ENCODE measurements at places on chromosomes 1 and 21.

- no peak for DNase-seq
These were observed 6.8 kb downstream of the LAPTM5 start for GRCh38 chr1:30750731-30751291.

GRCh38 chr1:199168888-199169585, 530.2 kb downstream of the PTPRC start:
- DNase-seq = no peak

DNA sequence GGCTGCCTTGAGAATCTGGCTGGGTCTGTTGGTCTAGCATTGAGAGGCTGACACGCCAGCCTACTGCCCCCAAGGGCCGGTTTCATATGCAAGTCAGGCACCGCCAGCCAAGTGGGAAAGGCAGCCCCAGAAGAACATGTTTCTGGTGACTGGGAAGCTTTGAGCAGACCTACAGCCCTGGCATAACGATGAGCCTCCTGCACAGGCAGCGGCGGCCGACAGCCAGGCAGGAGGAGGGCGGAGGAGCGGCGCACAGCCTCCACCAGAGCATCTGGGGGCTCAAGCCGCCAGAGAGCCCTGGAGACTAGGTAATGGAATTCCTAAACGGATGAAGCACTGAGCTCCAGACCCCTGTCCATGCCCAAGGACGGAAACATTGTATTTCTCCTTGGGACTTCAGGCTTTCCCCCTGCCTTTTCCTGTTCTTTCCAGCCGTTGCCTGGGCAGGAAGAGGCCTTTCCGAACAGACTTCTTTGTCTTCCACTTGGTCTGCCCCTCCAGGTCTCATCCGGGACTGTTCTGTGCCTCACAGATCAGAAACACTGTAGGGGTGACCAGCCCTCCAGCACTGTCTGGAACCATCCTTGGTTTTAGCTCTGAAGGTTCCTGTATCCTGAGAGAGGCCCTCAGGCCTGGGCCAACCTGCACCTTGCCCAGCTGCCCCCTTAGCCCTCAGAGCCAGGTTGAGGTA, 59.5 kb downstream of the IRF2BP2 start:
- DNase-seq = no peak

DNA sequence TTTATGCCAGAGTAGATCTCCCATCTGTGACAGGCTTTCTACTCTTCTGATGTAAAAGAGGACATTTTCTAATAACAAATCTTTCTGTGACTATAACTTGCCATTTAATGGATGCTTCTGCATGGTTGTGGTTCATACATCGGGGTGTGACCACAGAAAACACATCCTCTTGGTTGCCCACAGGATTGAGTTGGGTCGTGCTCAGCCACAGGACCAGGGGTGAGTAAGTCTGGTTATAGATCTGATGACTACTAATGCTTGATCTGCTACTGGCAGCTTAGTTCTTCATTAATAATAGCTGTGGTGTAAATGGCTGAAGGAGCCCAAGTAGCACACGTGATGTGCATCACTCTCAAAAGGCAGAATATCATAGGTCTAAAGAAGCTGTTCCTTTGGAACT, 328.2 kb downstream of the RWDD3 start:
- DNase-seq = no peak

- no peak for DNase-seq
These were observed 210.1 kb upstream of the C1orf87 start for GRCh38 chr1:60283690-60284089.

DNA sequence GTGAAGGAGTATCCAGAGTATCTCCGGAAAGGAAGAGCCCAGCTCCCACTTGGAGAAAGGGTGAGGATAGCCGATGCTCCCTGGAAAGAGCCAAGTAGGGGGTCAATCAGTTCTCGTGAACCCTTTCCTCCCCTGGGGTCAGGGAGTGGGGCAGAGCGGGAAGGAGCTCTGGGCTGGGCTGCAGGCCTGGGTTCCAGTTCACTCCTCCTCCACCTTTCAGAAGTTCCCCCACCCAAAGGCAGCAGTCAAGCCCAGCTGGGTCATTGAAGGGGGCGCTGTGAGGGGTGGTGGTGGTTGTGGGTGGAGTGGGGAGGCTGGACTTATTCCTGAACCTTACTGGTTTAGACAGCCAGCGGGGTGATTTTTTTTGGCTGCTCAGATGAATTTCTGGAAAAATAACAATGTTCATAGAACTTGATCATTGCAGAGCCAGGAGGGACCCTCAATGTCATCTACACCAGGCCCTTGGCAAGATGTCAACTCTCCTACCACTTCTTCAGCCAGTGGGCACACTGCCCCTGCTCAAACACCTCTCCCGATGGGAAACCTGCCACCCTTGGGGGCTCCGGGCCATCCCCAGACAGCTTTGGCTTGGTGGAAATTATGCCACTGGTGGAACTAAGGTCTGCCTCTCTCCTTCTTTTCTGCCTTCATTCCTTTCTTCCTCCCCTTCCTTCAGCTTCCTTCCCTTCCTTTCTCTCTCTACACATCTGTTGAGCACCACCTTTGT, 235.8 kb downstream of the TRABD2B start:
- DNase-seq = no peak

DNA sequence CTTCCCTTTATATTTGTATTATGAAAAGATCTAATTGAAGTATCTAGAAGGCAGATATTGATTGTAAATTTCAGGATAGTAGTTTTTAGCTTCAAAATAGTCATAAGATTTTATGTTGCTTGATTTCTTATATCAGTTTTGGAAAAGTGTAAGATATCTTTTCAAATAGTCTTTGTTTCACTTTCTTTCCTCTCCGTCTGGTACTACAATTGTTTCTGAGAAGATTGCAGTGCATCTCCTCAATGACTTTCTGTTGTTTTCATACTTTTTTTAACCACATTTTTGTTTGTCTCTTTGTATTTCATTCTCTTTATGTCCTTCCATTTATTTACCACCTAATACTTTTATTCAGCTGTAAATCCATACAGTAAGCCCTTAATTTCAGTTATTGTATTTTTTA, 964.6 kb upstream of the B3GALT2 start:
- DNase-seq = no peak

GRCh38 chr1:38062361-38063288, 16.0 kb upstream of the POU3F1 start:
- DNase-seq = peak; percentile 100

GRCh38 chr1:236494586-236495466, 29.0 kb upstream of the LGALS8 start:
- DNase-seq = no peak

GRCh38 chr1:13809461-13810159, 109.6 kb downstream of the PRDM2 start:
- DNase-seq = no peak

GRCh38 chr1:191969290-191969689, 189.0 kb upstream of the RGS18 start:
- DNase-seq = no peak

- DNase-seq = no peak
These were observed 3.6 kb upstream of the TMEM54 start for GRCh38 chr1:32904797-32905196.

- no peak for DNase-seq
These were observed 623.4 kb upstream of the ADAMTS5 start for GRCh38 chr21:27590271-27590670.

GRCh38 chr1:100452641-100453040, 85.3 kb upstream of the GPR88 start:
- no peak for DNase-seq

- no peak for DNase-seq
These were observed 425.7 kb upstream of the USP24 start for GRCh38 chr1:55640708-55641473.

DNA sequence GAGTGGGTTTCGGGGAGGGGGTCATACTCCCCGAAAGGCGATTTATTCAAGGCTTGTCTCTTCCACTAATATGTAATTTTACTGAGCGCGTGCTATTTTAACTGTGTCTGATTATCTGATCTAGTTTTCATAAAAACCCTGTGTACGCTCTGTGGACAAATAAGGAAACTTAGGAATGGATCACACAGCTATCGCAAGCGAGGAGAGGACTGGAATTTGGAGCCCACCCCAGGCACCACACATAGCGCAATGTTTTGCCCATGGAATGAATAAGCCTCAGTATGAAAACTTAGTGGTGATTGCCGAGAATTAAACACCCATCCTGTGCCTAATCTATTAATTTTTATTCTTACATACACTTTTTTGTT, 9.8 kb upstream of the RAB42 start:
- peak; percentile 51 for DNase-seq

GRCh38 chr21:25581582-25581981, 25.7 kb downstream of the MRPL39 start:
- DNase-seq = no peak

GRCh38 chr1:2946291-2946690, 75.0 kb upstream of the ACTRT2 start:
- no peak for DNase-seq

DNA sequence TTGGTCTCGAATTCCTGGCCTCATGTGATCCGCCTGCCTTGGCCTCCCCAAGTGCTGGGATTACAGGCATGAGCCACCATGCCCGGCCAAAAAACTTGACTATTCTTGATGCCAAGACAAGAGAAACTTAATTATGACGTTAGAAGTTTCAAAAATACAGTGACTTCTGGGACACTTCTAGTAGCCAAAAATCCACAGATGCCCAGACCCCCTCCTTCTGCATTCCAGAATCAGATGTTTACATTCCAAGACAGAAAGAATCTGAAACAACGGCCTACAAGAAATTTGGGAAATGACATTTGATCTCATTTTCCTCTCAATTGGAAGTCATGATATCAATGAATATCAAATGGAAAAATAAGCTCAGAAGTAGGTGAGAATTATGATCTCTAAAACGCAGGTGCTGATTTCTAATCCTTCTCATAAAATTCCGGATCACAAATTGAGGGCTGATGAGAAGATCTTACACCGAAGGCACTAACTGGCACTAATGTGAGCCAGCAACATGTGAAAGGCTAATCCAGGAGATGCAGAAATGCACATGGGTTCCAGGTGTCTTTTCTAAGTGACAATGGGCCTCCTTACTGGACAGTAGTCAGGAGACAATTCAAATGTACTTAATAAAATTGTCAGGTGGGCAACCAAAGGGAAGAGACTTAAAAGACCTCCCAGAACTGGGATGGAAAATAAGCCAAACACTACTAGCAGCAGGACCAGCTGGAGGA, 5.5 kb downstream of the RAB29 start:
- no peak for DNase-seq

DNA sequence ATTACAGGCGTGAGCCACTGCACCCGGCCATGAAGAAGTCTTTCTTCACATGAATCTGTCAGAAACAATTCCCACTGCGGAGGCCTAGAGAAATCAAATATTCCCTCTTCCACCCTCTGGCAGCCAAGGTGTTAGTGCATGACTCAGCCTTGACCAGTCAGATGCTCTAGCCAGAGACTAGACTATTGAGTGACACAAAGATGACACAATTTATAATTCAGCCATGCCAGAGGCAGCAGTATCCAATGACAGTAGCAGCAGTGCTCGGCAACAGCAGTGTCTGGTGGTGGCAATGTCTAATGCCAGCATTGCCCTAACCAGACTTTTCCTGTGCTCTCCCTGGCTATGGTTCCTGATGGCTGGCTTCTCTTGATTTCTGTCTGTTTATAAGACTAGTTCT, 8.7 kb downstream of the CTXND2 start:
- no peak for DNase-seq

DNA sequence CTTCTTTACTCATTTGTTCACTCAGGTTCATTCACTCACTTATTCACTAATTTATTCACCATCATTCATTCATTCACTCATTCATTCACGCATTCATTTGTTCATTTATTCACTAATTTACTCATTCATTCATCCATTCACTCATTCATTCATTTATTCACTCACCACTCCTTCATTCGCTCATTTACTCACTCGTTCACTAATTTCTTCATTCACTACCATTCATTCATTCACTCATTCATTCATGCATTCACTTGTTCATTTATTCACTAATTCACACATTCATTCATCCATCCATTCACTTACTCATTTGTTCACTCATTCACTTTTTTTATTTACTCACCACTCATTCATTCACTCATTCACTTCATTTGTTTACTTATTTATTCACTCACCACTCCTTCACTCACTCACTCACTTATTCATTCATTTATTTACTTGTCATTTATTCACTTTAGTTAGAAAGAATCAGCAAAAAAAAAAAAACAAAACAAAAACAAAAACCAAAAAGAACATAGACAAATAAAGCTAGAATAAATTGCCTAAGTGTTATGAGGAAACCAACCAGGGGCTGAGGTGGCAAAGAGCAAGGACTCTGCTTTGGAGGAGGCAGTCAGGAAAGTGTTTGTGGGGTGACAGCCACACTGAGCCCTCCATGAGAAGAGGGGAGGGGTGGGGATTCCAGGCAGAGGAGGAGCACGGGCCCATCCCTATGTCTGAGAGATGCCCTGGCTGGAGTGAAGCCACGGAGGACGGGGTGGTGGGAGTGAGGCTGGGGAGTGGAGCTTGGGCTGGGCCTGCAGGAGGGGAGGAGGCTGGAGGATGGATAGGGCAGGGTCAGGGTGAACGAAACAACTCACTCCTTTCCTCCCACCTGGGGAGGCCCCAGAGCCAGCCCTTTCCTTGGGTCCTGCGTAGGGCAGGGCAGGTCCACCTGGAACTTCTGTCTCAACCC, 129.2 kb upstream of the WNT4 start:
- no peak for DNase-seq

DNA sequence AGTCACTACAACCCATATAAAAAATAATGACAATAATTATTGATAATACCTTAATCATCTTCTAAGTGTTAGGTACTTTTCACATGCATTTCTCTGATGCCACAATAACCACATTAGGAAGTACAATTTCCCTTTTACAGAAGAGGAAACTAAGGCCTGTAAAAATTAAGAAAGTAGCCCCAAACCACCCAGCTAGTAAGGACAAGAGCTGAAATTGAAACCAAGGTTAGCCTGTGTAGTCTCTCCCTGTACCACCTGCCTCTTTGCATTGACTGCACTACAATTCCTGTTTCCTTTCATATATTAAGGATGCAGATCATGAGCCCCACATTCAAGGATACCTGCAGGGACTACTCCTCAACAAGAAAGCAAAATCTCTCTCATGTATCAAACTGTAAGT, 288.8 kb downstream of the GPATCH2 start:
- no peak for DNase-seq

- DNase-seq = no peak
These were observed 568.5 kb upstream of the B3GALT2 start for GRCh38 chr1:193754732-193755427.

DNA sequence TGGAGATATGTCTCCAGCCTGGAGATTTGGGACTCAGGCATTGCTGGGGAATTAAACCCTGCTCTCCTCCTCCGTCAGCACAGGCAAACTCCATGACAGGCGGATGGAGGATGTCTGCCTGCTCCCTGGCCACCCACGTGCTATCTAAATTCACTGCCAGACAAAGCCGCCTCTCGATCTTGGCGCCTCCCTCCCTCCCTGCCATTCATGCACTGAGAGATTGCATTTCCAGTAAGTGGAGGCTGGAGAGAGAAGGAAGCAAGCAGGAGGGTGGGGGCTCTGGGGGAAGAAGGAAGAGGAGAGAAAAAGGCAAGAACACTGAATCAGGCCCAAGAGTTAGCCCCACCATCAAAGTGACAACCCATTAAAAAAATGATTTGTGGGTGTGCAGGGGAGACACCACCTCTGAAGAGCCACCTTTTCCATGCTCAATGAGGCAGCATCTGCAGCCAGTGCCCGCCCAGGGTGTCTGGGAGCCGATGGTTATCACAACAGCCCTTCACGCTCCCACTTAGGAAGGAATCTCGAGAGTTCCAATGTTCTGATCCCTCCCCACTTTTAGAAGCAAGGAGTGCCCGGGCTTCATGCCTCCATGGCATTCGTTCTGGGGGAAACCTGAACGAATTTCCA, 183.0 kb downstream of the HIVEP3 start:
- peak; percentile 43 for DNase-seq

GRCh38 chr1:222817529-222817928, 2.7 kb downstream of the DISP1 start:
- DNase-seq = no peak

- DNase-seq = peak; percentile 67
These were observed 395.4 kb downstream of the NTNG1 start for GRCh38 chr1:107536266-107536665.

Measured in NCI-H510A treated with DMSO at 0.1 percent for 48 hours (cell line).